NCI-H1105 (cell line): ENCODE measurements at places on chromosomes 13 and 19.

- no peak for DNase-seq
Observed at GRCh38 chr19:3936506-3937442, 3.9 kb downstream of the NMRK2 start.

DNA sequence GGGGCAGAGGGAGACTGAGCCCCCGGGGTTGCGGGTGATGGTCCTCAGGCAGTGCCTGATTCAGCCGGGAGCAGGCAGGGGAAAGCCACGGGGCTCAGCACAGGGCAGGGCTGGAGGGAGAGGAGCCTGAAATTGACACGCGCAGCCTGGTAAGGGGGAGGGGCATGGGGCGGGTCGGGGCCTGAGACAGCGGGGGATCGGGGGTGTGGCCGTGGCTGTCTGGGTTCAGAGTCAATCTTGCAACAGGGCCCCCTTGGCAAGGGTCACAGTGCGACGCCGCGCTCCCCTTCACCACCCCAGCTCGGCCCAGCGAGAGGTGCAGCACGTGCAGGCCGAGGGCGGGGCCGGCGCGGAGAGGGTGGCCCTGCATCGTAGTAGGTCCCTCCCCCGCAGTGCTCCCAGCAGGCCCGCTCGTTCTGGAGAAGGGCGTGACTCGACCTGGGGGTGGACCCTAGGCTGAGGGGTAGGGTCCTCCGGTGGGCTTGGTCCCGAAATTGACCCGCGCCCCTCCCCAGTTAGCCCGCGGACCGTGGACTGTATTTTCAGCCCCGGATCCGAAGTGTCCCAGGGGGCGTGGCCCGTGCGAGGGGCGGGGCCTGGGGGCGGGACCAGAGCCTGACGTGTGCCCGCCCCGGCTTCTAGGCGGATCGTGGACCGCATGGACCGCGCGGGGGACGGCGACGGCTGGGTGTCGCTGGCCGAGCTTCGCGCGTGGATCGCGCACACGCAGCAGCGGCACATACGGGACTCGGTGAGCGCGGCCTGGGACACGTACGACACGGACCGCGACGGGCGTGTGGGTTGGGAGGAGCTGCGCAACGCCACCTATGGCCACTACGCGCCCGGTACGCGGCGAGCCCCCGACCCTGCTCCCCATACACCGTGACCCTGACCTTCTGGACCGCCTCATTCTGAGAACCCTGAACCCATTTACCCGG, 6.0 kb downstream of the RCN3 start:
- DNase-seq: peak; percentile 47

DNA sequence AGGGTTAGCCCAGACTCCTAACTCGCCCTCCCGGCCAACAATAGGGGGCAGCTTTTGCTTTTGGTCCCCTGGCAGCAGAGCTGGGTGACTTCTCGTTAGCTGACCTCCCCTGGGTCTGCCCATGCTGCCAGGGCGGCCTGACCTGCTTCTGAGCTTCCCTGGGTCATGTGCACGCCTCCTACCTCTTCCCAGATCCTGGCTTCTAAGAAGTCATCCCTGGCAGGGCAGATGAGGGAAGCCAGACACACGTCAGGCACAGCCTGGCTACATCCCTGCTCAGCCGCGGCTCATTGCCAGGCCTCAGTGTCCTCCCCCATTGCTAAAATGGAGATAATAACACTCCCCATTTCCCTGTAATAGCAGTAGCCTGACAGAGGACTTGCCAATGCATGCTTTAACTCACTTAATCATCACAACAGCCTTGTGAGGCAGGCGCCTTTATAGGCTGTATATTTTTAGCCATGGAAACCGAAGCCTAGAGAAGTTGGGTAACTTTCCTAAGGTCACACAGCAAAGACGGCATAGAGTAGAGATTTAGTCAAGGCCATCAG, 2.1 kb downstream of the KCNK6 start:
- no peak for DNase-seq

- no peak for DNase-seq
Observed at GRCh38 chr13:50376895-50377575, 361.8 kb downstream of the KCNRG start.

- DNase-seq: no peak
Observed at GRCh38 chr19:11538232-11539036, at the start of gene CNN1. Gene CNN1 (plus strand): TSS chr19:11538851. CDS start chr19:11538928, 77 bp downstream.

GRCh38 chr13:51435002-51435578, 17.7 kb downstream of the INTS6 start:
- DNase-seq: no peak

DNA sequence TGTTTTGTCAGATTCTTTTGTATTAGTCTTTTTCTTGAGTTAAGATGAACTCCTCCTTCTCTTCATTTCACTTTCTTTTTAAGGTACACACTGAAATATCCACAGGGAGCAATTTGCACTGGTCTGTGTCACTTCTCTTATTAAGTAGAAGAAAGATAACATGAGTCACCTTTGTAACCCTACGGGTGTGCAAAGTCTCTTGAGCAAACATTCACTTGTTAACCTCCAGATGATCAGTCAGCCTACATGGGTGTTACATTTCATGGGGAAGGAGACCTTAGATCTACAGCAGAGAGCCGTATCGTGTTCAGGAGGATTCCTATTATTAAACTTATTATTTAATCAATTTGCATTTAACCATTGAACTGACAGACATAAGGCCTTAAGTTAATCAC, 5.1 kb downstream of the ZNF507 start:
- no peak for DNase-seq

DNA sequence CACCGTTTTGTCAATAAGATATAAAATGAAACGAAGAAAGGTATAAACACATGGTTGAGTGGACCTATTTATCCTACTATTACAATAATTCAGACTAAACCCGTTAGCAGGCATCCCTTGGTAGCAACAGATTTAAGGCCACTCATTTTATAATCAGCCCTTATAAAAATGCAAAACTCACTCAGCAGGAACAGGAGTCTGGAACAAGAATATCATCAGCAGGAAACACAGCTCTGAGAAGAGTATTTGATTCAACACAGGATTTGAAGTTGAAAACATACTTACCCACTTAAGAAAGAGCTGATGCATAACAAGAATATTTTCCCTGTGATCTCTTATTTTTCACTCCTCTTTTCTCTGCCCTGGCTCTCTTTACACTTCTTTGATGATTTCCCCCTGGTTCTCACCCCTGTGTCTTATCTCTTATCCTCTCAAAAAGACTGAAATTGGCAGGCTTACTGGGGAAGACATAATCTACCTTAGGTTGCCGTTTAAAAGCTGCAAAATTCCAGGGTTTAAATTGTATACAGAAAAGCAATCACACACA, 1722.7 kb downstream of the SLITRK5 start:
- DNase-seq: no peak

- DNase-seq: no peak
Observed at GRCh38 chr13:96398486-96398885, 308.6 kb downstream of the HS6ST3 start.

- DNase-seq: no peak
Observed at GRCh38 chr19:34504809-34505291, 23.3 kb downstream of the WTIP start.

DNA sequence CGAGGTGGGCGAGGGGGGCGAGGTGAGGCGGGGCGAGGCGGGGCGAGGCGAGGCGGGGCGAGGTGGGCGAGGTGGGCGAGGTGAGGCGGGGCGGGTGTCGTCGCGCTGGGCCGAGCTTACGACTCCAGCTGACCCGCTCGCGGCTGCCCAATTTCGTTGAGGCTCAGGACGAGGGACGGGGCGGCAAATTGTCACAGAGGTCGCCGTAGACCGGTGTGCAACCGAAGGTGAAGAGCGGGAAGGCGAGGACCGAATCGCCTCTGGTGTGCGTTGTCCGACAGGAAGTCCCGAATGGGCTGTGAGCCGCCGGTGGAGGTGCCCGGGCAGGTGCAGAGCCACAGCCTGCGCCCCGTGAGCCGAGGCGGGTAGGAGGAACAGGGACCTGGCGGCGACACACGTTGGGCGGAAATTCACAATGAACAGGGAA, at the start of gene LACC1:
LACC1 (plus strand) TSS at position 150 of the 427 bp plus-strand sequence. CDS start 1,082 bp downstream, outside the sequence.
- no peak for DNase-seq

DNA sequence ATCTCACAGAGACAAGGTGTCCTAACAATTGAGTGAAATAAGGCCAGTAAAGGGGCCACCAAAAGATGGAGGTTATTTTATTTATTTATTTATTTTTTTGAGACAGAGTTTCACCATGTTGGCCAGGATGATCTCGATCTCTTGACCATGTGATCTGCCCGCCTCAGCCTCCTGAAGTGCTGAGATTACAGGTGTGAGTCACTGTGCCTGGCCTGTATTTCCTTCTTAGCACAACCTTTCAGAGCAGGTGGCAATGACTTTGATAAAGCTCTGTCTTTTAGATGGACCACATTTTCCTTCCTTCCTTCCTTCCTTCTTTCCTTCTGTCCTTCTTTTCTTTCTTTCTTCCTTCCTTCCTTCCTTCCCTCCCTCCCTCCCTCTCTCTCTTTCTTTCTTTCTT, 11.0 kb upstream of the DOCK6 start:
- DNase-seq: no peak

DNA sequence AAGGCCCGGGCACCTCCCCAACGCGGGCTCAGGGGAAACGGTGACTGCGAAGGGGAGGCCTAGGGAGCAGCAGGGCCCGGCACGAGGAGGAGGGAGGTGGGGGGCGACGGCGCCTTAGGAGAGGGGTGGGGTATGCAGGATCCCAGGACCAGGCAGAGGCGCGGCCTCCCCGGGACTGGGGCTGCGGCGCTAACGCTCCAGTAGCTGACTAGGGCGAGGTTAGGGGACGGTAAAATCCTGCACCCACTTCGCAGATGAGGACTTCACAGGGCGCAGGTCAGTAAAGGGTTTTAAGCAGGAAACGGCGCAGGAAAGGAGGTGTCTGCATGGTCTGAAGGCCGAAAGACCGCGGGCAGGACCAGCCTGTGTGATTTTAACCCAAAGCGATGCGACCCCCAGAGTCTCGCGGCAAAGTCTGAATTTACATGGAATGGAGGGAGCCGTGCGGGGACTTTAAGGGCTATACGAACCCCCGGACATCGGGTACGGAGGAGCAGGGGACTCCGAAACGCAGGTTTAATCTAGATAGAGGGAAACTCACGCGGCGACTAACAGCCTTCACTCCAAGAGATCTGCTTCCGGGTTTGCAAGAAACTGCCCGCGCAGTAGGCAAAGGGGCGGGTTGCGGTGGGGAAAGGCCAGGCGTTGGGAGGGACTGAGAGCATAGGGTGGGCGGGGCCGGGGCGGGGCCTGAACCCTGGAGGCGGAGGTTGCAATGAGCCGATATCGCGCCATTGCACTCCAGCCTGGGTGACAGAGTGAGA, at the start of gene ZNF665:
ZNF665 (minus strand) TSS at position 588 of the 764 bp plus-strand sequence. CDS start 10,460 bp downstream, outside the sequence.
- DNase-seq: peak; percentile 5

DNA sequence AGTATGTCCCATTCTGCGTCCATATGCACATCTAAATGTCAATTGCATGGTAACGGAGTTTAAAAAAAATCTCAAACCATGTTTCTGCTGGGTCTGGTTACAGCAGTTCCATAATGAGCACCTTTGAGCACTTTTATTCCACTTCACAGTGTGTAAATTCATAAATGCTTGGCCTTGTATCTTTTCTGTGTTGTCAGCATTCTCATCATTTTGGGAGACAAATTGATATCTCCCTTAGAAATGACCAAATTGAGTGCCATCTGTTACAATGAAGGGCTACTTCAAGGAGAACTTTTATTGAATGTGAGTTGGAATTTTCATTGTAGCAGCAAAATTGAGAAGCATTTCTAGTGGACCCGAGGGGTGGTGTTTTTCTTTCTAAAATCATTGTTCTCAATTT, 432.9 kb upstream of the PCDH9 start:
- no peak for DNase-seq

DNA sequence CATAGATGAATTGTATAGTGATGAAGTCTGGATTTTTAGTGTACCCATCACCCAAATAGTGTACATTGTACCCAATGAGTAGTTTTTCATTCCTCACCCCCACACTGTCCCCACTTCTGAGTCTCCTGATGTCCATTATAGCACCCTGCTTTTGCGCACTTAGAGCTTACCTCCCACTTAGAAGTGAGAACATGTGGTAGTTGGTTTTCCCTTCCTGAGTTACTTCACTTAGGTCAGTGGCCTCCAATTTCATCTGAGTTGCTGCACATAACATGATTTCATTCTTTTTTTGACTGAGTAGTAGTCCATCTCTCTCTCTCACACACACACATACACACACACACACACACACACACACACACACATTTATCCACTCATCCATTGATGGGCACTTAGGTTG, 43.2 kb upstream of the ALOX5AP start:
- no peak for DNase-seq

GRCh38 chr13:31765138-31765785, 25.9 kb downstream of the RXFP2 start:
- DNase-seq: no peak

GRCh38 chr13:49265822-49266221, 18.1 kb downstream of the CDADC1 start:
- DNase-seq: no peak

DNA sequence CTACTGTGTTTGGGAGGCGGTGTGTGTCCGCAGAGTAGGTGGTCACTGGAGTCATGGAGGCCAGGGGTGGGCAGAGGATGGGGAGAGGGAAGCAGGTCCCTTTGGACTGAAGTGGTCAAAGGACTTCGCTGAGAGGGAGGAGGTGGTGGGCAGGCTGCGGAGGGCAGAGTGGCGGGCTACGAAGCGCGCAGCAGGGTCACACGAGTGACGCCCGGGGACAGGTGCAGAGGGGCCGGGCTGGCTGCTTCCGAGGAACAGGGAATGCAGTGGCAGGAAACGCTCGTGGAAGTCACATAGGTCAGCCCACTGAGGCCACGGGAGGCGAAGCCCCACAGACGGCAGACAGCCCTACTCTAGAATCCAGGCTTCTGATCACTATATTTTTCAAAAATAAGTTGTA, 111.5 kb downstream of the URI1 start:
- DNase-seq: no peak

DNA sequence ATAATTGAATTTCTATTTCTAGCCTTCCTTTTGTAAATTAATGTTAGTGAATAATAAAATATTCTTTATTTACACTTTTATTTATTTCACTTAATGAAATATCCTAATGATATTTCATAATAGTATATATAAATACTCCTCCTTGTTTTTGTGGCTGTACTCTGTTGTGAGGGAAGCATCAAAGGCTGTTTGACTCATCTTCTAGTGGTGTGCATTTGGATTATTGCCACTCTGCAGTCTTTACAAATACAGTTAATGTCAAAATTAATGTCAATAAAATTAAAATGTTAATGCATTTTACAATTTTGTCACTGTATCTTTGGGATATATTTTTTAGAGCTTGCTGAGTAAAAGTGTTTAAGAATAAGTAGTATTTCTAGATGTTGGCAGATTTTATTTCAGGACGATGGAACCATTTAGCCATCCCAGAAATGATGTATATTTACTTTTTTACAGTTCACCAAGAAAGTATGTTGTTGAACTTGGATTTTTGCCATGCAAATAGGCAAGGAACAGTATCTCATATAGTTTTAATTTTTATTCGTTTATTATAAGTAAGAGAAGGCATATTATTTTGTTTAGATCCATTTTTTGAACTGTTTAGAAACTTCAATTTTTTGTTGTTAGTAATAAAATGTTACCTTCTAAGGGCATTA, 281.2 kb upstream of the SLITRK6 start:
- no peak for DNase-seq
